ENCODE measurements at places on chromosomes 4 and X.
A peak's percentile ranks its signal among the peaks of the same experiment; 100 is the strongest.

GRCh38 chr4:3016961-3017360 is 53.6 kb downstream of the GRK4 start:
- no peak for DNase-seq

- no peak for DNase-seq
Observed at GRCh38 chr4:128346054-128346716, 58.6 kb upstream of the PGRMC2 start.

- DNase-seq, result no peak
Observed at GRCh38 chrX:134711135-134711921, 53.1 kb upstream of the PLAC1 start.

DNA sequence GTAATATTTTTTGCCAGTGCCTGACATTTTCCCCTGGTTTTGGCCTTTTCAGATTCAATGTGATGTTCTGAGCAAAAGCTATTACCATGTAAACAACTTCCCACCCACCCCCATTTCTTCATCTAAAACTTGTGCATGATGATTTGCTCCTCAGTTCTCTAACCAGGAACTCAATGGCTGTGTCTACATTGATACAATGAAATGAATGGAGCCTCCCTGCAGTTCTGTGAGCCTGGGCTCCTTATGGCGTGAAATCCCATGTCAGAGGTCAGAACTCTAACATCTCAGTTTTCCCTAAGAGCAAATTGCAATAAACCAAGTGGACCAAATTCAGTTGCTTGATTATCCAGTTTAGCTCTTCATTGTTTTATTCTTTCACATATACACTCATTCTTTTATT is 534.8 kb upstream of the LCORL start:
- no peak for DNase-seq

DNA sequence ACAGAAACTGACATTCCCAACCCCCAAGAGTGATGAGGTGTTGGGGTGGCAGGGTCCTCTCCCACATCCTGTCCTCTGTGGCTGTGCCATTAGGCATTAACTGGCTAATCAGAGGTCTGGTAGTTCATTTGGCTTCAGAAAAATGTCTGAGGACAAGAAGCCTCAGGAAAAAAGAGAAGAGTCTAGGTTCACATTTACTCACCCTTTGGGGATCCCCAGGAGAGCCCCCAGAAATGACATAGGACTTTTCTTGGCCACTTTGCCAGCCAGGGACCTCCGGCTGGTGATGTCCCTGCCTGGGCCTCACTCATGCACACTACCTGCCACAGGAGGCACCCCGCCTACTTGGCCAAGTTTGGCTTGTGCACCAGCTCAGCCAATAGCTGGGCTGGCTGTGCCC is 173.0 kb downstream of the RBM46 start:
- no peak for DNase-seq

- DNase-seq, result no peak
Observed at GRCh38 chr4:23932901-23933308, 43.1 kb upstream of the PPARGC1A start.

DNA sequence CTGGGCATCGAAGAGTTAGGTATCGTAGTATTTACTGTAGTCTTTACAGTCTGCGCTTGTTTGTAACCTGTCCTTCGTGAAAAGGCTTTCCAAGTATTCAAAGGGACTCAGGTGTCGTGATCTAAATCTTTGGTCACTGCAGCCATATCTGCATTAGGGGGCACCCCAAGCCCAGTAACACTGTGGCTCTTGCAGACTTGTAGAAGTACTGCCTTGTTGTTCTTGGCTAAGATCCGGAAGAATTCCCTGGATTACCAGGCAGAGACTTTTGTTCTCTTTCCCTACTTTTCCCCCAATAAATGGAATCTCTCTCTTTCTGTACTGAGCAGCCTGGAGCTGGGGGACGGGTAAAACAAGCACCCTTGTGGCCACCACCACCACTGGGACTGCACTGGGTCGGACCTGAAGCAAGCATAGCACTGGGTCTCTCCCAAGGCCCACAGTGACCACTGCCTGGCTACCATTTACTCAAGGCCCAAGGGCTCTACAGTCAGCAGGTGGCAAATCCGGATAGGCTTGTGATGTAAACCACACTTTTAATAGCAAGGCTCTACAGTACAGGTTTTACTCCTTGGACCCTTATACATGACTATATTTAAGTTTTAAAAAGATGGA is 12.0 kb downstream of the CXorf58 start:
- DNase-seq, result no peak

GRCh38 chr4:17336524-17336961 is 175.3 kb downstream of the QDPR start:
- DNase-seq, result peak; percentile 25

- DNase-seq, result no peak
Observed at GRCh38 chr4:156764846-156765245, 206.8 kb downstream of the PDGFC start.

DNA sequence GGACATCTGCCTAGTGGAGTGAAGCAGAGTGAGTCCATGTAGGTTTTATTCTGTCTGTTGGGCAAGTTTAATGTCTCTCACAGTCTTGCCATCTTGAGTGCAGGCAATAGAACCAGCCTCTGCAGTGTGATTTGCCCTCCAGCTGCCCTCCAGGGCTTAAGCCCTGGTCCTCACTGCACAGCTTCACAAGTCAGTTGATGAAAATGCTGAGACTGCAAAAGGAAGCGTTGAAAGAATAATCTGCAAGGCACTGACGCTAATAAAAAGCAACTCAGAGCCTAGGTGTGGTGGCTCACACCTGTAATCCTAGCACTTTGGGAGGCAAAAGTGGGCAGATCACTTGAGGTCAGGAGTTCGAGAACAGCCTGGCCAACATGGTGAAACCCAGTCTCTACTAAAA is 54.1 kb upstream of the PHOX2B start:
- DNase-seq, result no peak

GRCh38 chrX:84358271-84358670 is 144.0 kb downstream of the HDX start:
- DNase-seq, result no peak

DNA sequence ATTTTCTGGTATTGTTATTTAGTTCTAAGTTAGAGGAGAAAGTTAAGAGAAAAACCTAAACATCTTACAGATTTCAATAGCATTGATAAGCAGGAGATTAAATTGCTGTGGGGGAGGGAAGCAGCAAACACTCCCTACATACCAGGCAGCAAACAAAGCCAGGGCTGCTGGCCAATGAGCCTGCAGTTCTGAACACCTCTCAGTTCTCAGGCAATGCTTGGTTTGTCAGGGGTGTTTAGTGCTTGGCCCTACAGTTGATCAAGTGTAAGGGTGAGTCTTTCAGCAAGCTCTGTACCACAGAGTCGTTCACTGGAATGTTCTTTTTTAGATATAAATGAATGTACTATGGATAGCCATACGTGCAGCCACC is 38.6 kb downstream of the EGFL6 start:
- no peak for DNase-seq

DNA sequence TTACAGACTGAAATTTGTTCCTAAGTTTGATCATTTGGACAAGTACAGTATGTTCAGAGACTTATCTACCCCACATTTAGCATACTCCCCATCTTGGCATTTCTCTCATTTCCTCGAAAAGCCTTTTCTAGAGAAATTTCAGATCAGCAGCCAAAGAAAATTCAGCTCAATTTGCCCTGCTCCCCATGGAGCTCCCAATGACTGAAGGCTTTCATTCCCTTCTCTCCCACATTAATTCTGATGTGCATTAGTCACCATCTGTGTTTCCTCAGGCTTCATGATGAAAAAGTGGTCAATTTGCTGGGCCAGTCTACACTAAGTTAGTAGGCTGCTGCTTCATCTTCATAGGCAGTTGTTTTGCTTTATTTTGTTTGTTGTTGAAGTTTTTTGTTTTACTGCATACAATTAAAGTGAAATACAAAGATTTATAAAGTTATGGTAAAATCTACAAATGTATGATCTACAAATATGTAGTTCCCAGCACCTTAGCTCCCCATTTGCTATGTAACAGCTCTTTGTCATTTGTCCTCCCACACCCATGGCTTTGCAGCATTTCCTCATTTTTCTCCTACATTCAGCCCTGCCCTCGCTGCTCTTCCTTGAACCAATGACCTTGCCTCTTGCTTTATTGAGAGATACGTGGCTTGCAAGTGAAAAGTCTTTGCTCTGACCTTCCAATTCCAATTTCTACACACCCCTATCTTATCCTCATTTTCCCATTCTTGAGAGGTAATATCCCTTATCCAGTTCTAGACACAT is 193.9 kb downstream of the ANAPC10 start:
- DNase-seq, result no peak

- DNase-seq, result no peak
Observed at GRCh38 chr4:170949084-170949483, 859.3 kb upstream of the AADAT start.

GRCh38 chr4:79827283-79827682 is 245.7 kb downstream of the ANTXR2 start:
- DNase-seq, result no peak

- no peak for DNase-seq
Observed at GRCh38 chrX:64204252-64204651, 1.3 kb downstream of the AMER1 start.

DNA sequence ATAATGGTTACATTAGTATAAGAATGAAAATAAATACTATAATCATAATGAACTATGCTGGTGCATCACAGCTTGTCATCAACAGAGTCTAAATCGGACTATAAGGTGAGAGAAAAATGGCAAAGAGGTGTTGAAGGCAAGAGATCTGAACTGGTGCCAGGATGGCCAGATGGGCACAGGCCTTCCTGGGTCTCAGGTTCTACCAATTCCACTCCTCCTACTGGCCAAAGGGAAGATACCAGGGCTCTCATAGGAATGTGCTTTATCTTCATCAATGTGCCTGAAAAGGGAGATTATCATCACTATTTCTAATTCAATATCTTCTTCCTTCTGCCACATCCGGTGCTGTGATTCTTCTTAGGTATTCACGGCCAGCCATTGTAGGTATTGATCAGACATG is 107.6 kb downstream of the GASK1B start:
- no peak for DNase-seq

Data from stimulated activated CD8-positive, alpha-beta memory T cell treated with anti-CD3 and anti-CD28 coated beads, Interleukin-7, amount 100 ng/mL, for 1 hour (primary cell).